ENCODE measurements at places on chromosomes 5 and 9.

- DNase-seq, result no peak
These were observed 276.0 kb upstream of the RGMB start for GRCh38 chr5:98497418-98497817.

DNA sequence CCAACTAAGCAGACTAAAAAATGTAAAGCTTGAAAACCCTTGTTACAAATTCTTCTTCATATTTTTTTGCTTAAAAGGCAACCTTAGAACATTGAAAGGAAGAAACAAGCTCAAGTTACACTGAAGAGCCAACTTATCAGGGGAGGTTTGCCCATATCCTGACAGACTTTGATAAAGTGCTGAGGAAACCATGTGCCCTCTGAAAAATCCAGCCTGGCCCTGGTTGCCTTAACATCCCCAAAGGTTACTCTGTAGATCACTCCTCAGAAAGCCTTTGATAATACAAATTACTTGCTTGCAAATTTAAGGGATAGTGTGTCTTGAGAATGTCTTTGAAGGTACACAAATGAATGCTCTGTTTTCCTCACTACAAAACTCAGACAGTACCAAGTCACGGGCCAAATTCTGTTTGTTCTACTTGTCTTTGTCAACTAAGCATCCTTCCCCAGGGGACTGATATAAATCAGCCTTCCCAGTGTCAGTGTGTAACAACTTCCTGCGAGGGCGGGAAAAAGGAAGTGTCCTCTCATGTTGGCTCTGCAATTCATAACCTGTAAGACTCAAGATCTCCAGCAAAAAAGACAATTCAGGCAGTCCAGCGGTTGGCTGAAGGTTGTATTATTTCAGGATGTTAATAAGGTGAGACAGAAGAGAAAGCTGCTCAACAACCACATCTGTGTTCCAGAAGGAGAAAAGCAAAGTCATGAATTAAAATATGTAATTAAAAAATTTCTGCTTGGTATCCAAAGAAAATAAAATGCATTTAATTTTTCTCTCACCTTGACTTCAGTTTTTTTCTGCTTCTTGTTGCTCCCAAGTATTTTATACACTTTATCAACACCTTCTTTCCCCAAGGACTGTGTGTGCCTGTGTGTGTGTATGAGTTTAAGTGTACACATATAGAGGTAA is 199.9 kb downstream of the PIK3R1 start:
- DNase-seq, result no peak

- DNase-seq, result peak; percentile 96
These were observed 247.4 kb downstream of the ARL15 start for GRCh38 chr5:54062958-54063357.

- DNase-seq, result no peak
These were observed 21.6 kb downstream of the NDST1 start for GRCh38 chr5:150529555-150529954.

GRCh38 chr9:125485471-125486151 is 221.4 kb downstream of the MAPKAP1 start:
- no peak for DNase-seq

- DNase-seq, result peak; percentile 73
These were observed 133.4 kb upstream of the OTULINL start for GRCh38 chr5:14447958-14448911.

GRCh38 chr5:171646102-171647042 is 139.2 kb upstream of the SMIM23 start:
- no peak for DNase-seq
